ENCODE measurements at places on chromosomes 13 and 19.

GRCh38 chr19:16258440-16258903 is 60.8 kb downstream of the AP1M1 start:
- no peak for DNase-seq

- peak; percentile 46 for DNase-seq
These were observed 44.5 kb upstream of the GTF3A start for GRCh38 chr13:27379694-27380641.

DNA sequence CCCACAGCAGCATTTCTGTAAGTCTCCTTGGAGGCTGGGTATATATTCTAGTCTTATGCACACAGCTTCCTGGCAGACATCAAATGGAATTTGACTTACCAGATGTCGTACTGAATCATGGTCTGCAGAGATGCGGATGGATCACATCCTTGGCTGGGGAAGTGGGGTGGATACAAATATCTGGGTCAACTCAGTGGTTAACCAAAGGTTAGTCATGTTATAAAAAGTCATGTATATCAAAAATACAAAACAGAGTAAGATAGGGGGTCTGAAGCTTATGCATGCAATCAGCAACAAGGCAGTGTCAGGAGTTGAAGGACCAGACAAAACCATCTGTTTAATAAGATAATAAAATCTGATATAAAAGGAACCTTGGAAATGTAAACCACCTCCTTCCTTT is 61.9 kb downstream of the WASF3 start:
- no peak for DNase-seq

GRCh38 chr19:38691938-38692457 is 44.5 kb downstream of the ACTN4 start:
- DNase-seq, result no peak

DNA sequence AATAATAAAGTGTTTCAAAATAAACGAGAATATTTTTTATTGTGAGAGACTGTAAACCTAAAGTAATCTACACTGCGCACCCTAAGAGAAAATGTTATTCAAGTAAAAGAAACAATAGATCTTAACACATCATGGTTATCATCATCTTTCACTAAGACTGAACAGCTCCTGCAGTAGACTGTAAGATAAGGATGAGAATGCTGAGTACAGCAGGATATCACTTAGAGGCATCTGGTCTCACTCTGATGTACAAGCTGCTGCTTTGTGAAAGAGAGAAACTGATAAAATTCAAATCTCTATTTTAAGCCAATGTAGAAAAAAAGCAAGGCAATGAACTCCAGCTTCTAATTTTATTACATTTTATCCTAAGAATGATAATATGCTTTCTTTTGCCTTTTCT is 261.7 kb upstream of the HTR2A start:
- DNase-seq, result no peak

DNA sequence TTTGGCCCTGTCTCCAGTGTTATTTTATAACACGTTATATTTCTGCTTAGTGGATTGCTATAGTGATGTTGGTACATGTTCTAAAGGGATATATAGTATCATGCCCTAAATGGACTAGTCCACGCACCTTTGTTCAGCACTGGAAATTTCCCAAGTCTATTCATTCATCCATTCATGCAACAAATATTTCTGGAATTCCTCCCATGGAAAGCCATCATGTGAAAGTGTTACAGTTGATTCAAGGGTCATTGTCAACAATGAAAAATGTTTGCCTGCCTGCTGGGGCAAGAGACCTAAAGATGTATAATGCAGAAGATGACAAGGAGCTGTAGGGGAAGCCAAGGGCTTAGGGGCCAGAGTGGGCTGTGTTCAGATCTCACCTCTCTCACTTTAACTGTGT is 10.8 kb upstream of the HSPH1 start:
- DNase-seq, result no peak

DNA sequence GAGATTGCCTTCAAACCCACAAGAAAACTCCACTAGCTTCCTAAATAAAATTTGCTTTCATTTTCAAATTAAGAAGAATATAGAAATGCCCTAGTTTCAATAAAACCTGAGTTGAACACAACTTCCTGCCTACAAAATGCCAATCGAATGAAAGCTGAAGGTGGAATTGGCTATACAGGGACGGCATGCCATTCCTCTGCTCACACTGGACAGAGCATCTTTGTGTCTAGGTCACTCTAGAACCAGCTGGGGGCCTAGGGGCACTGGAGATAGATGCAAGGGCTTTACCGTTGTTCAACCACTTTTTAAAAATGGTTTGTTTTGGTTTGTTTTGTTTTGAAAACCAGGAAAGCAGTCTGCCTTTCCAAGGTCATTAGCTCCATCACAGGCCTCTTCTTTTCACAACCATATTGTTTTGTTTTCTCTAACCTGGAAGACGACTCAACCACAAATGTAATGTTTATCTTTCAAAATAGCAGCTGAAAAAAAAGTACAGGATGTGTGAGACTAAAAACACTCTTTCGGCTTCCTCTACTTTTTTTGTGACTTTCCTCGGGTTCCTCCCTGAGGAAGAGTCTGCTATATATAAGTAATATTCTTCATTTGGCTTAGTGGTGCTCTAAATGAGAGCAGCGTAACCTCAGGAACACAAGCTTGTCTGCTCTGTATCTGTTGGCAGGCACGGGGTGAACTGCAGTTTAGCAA is 11.9 kb upstream of the ITM2B start:
- DNase-seq, result no peak

DNA sequence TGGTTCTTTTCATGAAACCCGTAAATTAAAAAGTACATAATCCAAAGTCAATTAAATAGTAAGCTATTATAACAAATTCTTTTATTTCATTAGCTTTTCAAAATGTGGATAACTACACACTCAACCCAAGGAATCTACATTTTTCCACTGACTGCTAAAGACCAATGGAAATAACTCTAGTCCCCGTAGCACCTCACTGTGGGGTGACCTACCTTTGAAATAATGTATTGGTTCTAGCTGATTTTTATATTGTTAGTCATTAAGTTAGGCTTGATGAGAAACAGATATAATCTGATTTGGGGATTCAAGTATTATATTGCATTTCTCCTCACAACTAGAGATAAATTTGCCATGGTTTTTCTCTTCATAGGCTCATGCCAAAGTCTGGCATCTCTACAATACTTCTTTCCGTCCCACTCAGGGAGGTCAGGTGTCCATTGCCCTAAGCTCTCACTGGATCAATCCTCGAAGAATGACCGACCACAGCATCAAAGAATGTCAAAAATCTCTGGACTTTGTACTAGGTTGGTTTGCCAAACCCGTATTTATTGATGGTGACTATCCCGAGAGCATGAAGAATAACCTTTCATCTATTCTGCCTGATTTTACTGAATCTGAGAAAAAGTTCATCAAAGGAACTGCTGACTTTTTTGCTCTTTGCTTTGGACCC is 37.3 kb downstream of the KL start:
- DNase-seq, result no peak

DNA sequence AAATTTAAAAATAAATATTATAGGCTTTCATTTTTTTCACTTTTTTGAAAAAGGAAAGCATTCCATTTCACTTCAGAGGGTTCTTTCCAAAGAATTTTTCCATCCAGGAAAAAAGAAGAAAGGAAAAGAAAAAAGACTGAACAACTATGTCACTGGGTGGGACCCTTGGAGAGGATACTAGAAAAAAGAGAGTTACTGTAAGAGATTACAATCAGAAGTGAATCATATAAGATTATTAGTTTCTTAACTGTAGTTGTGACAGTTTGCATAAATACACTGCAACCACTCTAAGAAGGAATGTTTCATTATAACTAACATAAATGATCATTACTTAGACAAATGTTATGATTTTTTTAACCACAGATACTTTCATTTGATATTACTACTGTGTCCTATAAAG is 87.8 kb downstream of the KLF12 start:
- DNase-seq, result no peak

GRCh38 chr13:62251734-62252133 is 836.1 kb upstream of the PCDH20 start:
- DNase-seq, result no peak

DNA sequence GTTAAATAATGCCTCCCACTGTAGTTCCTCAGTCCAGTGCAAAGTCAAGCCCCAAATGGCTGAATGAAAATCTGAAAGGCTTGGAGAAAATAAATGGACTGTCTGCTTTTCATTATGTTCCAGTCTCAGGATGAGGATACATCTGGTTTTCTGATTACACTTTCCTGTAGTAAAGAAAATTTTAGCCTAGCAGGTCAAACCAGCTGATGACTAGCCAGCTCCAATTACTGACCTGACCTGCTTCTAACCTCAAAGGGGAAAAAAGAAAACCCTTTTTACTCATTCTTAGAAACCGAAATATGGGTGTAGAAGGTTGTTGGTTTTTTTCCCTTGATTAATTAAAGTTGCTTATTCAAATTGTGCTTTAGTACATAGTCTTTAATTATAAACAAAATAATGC is 418.4 kb downstream of the EFNB2 start:
- no peak for DNase-seq

DNA sequence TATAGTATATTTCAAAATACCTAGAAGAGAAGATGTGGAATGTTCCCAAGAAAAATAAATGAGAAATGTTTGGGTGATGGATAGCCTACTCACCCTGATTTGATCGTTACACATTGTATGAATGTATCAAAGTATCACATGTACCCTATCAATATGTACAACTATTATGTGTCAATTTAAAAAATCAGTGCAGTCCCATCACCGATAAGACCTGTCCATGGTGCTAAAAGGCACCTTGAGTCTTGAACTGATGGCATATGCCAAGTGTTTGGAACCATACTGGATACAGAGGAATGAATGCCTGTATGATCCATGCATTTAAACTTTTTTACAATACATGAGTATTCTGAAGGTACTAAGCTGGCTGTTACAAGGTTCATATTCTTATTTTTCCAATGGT is 50.2 kb upstream of the ZNF835 start:
- no peak for DNase-seq

DNA sequence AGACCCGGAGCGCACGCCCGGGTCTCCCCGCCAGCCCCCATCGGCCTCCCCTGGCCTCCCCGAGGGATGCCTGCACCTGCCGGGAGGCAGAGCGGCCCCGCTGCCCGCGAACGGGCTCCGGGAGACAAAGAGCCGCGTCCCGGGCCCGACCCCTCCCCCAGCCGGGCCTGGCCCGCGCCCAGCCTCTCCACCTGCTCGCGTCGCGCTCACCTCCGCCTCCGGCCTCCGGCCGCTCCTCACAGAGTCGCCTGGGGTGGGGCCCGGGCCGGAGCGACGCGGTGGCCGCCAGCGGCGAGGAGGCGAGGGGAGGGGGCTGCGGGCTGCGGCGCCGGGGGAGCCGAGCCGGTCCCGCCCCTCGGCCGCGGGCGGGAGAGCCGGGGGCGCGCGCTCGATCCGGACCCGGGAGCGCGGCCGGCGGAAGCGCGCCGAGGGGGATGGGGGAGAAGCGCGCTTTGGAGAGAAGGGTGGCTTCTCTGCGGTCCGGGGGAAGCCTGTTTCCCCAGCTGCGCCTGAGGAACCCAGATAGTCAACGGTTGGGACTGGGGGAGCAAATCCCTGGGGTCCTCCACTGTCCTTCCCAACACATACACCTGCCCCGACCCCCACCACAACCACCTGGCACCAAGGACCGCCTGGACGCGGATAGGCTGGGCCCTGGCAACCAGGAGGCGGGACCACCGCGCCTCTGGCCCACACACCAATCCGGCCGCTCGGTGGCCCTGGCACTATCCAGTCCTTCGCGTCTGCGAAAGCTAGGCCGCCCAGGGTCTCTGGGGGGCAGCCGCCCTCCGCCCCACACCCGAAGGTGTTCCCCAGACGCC is at the start of gene PRR36:
PRR36 (minus strand) TSS at position 315 of the 821 bp plus-strand sequence. CDS start 701 bp downstream, outside the sequence.
- DNase-seq, result peak; percentile 73

DNA sequence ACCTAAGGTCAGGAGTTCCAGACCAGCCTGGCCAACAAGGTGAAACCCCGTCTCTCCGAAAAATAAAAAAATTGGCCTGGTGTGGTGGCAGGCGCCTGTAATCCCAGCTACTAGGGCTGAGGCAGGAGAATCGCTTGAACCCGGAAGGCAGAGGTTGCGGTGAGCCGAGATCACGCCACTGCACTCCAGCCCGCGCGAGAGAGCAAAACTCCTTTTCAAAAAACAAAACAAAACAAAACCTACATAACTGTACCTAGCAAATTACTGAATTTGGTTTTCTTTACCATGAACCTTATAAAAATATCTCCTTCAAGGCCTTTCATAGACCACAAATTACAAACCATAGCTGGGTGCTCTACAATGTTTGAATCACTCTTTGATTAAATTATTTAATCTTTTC is 760 bp downstream of the ZNF91 start:
- no peak for DNase-seq

DNA sequence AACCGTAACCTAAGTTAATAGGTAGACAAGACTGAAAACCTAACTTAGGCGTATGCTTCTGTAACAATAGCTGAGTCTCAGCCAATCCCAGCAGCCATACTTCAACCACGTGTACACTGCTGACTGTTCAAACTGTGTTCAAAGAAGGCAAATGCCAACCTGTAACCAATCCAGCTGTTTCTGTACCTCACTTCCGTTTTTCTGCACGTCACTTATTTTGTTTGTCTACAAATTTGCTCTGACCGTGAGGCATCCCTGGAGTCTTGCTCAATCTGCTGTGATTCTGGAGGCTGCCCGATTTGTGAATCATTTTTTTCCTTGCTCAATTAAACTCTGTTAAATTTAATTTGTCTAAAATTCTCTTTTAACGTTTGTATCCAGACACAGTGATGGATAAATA is 59.2 kb downstream of the EDNRB start:
- DNase-seq, result no peak

DNA sequence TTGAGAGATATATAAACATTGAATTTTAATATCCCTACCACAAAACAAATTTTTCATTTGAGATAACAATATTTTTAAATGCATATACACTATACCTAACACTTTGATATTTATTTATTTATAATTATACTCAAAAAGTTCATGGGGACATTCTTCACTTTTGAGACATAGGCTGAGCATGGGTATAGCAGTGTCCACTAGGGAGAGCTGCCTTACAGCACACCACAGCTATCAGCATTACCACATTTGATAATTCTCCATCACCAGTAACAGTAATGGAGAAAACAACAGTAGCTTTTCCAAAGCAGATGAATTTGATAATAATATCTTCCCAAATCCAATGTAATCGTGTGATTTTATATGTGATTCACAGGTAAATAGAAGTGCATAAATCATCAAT is 626.1 kb downstream of the DACH1 start:
- no peak for DNase-seq

DNA sequence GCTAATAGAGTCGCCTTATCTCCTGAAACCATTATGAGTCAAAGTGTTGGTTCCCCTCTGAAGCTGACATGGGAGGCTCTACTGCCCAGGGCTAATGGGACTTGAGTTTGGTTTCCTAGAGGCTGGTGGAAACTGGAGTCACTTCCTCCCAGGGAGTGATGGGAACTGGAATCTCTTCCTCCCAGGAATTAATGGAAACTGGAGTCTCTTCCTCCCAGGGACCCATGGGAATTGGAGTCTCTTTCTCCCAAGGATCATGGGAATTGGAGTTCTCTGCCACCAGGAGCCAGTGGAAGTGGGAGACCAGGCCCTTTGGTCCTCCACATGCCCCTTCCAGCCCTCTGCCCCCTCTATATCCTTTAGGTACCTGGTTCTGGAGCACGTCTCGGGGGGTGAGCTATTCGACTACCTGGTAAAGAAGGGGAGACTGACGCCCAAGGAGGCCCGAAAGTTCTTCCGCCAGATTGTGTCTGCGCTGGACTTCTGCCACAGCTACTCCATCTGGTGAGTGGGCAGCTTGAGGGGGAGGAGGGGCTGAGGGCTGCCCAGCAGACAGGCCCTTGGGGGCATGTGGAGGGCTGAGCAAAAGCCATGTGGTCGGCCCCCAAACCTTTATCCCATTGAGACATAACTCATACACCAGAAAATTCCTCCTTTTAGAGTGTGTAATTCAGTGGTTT is 5.5 kb downstream of the BRSK1 start:
- no peak for DNase-seq

Data from NCI-H1930 (cell line).